ENCODE measurements at places on chromosomes 16 and 17.

GRCh38 chr17:6948562-6948961 is 47.3 kb upstream of the ALOX12 start:
- DNase-seq, result no peak

GRCh38 chr17:43528988-43529814 is 16.9 kb downstream of the ETV4 start:
- DNase-seq, result no peak

- no peak for DNase-seq
These were observed 229.7 kb upstream of the RPL38 start for GRCh38 chr17:73973586-73974409.

DNA sequence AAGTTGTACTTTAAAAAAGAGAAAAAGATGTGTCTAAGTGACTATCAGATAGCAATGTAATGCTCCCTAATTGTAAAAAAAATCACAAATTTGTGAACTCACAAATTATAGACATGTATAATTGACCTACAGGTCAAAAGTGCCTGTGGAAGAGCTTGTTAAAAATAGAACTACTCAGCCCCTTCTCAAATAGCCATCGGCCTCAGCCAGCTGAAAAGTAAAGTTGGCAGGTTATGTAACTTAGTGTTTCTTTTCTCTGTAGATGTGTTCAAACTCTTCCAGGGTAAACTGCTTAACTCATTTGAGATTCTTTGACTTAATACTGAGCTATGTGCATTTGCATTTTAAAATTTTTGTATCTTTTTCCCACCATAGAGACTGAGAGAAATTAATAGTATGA is 13.3 kb downstream of the AKTIP start:
- no peak for DNase-seq

GRCh38 chr16:1010251-1010650 is 28.7 kb downstream of the SOX8 start:
- no peak for DNase-seq

DNA sequence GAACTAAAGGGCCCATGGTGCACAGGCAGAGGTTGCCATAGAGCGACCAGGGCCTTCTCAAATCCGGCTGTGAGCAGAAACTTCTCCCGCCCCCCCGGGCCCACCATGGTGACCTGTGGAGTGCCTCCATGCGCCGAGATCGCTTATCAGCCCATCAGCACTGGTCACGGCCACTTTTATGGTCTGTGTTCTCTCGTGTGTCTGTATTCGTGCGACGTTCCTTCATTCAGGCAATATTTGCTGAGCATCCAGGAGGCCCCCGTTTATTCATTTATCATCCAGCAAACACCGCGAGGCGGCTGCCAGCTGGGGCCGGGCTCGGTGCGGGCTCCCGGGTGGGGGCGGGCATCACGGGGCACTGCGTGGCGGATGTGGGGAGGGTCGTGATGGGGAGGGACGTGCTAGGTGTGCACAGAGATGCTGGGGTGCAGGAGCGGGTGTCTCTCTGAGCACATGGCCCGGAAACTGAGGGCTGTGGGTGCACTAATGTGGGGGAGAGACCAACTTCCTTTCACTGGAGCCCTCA is 88.0 kb upstream of the CBX4 start:
- DNase-seq, result no peak

GRCh38 chr16:71288570-71288889 is 672 bp downstream of the CMTR2 start:
- DNase-seq, result no peak

GRCh38 chr16:1707193-1707790 is 1.3 kb downstream of the MAPK8IP3 start:
- DNase-seq, result no peak

DNA sequence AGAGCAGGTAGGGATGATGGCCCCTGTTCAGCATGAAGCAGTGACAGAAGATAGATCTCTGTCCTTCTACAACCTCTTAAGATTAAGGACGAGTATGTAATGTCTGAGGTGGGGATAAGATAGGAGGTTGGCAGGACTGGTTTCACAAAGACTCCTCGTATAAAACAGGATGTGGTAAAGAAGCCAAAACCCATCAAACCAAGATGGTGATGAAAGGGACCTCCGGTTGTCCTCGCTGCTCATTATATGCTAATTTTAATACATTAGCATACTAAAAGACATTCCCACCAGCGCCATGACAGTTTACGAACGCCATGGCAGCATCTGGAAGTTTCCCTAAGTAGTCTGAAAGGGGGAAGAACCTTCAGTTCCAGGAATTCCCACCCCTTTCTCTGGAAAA is 27.3 kb downstream of the MIS12 start:
- no peak for DNase-seq
